ENCODE measurements at places on chromosomes 3 and 15.

DNA sequence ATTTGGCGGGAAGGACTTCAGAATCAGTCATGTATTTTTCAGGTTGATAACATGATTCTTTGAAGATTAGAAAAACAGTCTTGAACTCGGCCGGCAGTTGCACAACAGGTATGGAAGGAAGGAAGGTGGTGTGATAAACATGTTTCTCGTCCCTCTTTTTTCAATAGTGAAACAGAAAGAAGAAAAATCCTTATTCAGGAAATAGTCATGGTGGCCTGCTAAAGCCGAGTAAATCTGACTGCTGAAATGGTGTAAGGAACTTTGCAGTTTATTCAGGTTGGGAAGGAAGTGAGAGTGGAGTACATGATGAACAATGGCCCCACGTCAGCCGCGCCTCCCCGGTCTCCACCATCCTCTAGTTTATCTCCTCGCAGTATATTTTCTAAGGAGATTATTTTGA is 6.7 kb downstream of the RASGRP1 start:
- DNase-seq: no peak

DNA sequence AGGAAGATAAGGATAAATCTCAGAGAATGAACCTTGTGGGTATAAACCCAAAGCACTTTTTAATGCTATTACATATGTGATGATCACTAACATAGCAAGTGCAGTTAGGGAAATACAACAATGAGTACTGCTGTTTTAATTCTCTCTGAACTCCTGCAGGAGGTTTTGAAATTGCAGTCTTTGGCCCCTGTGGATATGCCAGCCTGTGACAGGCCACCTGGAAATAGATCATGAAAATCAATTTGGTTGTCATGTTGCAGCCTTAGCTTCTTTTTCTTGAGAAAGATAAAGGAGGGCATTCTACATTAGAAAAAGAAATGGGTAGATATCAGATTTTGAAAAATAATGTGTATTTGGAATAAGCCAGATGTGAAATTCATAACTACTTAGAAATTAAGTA is 103.6 kb downstream of the RSRC1 start:
- no peak for DNase-seq

- peak; percentile 52 for DNase-seq
Observed at GRCh38 chr15:40279437-40280141, 3.3 kb downstream of the ANKRD63 start.

DNA sequence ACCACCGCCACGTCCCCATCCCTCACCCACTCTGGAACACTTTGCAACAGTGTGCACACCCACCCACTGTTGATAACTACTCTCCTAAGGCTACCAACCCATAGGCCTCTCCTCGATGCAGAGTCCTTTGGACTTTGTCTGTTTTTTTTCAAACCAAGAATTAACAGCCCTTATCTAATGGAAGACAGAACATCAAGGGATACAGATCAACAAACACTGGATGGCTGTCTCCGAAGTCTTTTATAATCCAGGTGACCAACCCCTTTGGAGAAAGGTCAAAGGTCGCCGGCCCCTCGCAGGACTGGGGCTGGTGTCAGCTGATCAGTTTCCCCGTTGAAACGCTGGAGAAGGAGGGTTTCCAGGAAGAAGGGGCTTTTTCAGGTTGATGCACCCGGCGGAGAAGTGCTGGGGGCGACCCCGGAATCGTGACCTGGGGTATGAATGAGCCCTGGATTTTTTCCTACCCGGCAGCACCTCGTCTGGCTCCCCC is 532 bp downstream of the B4GALT4 start:
- DNase-seq: no peak

DNA sequence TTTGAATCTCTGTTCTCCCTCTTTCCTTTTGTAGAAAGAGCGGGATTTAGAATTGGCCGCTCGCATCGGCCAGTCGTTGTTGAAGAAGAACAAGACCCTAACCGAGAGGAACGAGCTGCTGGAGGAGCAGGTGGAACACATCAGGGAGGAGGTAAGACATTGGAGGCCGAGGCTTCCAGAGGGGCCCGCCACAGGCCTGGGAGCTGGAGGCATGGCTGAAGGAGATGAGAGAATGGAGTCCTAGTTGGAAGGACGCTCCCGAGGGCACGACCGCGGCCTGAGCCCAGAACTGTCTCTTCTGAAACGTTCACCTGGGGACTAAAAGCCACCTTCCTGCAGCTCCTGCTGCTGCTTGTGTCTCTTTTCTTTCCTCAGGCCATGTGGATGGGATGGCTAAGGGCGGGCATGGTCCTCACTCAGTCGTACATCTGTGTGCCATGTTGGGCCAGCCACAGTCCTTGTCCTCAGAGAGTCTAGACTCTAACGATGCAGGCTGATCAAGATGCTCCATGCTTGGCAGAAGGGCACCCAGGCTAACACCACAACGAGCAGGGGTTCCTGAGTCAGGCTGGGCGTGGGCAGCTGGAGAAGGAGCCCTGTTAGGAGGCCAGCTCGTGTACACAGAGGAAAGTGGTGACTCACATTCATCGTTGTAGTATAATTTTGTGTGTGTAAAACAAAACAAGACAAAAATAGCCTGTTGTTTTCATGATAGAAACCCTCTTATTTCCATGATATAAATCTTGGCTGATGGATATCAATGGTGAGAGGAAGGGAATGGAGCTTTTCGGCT is 81.1 kb downstream of the CCK start:
- DNase-seq: no peak

- no peak for DNase-seq
Observed at GRCh38 chr15:69410248-69410874, 3.8 kb upstream of the KIF23 start.

DNA sequence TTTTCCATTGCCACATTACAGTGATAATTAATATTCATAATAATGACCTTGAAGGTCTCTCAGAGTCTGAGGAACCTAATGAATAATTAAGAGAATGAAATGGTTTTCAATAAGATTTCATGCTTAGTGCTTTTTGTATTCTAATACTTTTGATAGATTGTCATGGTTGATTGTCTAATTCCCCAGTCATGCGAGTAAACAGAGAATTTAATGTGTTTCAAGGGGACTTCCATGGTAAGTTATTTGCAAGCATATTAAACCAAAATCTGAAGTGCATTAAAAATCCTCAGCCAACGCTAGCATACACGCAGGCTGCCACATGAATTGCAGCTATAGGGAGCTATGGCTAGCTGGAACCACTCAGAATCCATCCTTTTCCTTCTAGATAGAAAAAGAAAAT is 18.9 kb upstream of the ANO10 start:
- no peak for DNase-seq

DNA sequence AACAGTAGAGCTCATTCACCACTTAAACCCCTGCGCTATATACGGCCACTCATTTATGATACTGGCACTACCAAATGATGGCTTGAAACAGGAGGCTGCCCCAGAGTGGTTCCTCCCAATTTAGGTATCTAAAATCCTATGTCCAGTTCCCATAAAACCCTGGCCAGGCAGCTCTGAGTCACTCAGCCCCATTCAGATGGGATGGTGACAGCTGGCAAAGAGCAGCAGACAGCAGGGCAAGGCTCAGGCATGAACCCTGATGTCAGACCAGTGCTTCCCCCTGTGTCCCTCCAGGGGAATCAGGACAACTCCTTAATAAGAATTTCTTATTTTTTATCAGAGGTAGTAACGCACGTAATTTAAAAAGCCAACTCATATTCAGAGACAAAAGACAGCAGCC is 77.2 kb upstream of the RNU6-1 start:
- no peak for DNase-seq

GRCh38 chr3:16132190-16132589 is 42.3 kb upstream of the GALNT15 start:
- no peak for DNase-seq

DNA sequence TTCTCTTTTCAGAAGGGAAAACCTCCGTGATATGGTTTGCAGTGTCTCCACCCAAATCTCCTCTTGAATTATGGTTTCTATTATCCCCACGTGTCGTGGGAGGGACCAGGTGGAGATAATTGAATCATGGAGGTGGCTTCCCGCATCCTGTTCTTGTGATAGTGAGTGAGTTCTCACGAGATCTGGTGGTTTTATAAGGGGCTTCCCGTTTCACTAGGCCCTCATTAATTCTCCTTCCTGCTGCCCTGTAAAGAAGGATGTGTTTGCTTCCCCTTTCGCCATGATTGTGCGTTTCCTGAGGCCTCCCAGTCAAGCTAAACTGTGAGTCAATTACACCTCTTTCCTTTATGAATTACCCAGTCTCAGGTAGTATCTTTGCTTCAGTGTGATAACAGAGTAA is 692.7 kb upstream of the GRM7 start:
- no peak for DNase-seq

DNA sequence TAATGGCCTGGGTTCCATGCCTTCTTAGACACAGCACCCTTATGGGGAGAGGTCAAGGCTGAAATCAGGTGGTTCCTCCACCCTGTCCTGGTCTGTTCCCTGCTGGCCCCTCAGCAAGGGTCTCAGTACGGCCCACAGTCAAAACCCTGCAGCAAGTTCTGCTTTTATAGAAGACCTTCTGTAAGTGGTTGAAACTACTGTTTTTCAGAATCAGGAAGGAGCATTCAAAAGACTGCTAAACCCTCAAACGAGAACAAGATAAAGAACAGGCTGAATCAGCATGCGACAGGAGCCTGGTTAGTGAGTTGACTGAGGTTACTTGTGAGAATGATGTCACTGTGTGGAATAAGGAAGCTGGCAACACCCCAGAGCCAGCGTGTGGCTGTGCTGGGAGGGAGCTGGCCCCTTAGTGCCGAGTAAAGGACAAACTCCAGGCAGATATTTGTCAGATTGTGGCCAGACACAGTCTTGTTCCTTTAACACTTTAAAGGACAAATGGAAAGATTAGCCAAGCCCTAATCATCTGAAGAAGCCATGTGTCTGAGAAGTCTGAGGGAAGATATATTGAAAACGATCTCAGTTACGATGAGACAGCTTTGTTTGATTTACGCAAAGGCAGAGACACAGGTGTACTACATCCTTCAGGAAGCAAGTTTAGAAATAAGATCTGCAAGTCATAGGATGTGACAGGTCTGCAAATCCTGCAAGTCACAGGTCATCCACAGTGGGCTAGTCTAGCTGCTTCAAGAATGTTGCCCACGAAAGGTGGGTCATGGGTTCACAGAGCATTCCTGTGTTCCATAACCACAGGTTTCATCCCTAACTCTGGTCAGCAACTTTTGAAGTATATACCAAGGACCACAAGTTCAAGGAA is 54.0 kb downstream of the B3GNT5 start:
- no peak for DNase-seq

DNA sequence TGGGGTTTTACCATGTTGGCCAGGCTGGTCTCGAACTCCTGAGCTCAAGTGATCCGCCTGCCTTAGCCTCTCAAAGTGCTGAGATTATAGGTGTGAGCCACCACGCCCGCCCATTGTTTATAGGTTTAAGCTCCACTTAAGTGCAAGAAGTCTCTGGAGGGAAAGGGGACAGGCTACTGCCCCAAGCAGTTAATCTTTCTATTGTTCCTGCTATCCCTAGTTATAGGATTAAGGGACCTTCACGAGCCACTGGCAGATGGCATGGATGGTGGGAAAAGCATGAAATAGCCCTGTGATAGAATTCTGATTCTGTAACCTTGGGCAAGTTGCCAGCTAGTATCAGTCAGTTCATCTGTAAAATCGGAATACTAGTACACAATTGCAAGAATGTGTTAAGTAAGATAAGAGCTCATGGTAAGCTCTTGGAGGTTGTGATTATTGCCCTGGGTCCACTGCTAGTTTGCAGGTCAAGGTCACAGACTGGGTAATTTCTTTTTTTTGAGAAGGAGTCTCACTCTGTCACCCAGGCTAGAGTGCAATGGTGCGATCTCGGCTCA is 5.3 kb upstream of the RBPMS2 start:
- no peak for DNase-seq

DNA sequence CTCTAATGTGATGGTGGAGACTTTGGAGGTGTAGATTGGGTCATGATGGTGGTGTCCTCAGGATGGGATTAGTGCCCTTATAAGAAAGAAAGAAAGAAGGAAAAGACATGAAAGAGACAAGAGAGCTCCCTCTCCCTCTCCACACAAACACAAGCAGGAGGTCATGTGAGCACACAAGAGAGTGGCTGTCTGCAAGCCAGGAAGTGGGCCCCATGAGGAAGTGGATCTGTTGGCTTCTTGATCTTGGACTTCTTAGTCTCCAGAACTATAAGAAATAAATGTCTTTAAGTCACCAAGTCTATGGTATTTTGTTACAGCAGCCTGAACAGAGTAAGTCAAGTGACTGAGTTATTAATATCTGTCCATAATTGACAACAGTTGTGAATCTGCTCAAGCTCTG is 17.1 kb downstream of the IQCB1 start:
- DNase-seq: no peak

DNA sequence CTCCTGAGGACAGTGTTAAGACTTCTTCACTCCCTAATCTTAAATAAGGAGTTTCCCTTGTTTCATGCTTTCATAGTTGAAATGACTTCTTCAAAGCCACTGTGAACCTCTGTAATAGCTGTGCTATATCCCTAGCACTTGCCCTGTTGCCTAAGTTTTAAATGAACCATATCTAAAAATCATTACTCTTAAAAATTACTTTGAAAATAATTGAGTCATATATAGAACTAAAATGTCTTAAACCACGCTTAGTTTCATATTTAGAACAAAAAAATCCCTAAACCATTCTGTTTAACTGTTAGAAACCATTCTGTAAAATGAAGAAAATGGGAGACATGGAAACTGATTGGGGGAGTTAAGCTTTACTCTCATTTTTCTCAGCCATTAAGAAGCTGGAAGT is 29.8 kb downstream of the DNAJC19 start:
- DNase-seq: no peak

- DNase-seq: no peak
Observed at GRCh38 chr3:169165196-169166158, 498.0 kb downstream of the MECOM start.

- no peak for DNase-seq
Observed at GRCh38 chr3:157063926-157064325, 96.0 kb downstream of the CCNL1 start.

- DNase-seq: no peak
Observed at GRCh38 chr3:145815707-145816413, 345.1 kb downstream of the PLOD2 start.

- no peak for DNase-seq
Observed at GRCh38 chr3:164417955-164418354, 660.3 kb downstream of the SI start.

DNA sequence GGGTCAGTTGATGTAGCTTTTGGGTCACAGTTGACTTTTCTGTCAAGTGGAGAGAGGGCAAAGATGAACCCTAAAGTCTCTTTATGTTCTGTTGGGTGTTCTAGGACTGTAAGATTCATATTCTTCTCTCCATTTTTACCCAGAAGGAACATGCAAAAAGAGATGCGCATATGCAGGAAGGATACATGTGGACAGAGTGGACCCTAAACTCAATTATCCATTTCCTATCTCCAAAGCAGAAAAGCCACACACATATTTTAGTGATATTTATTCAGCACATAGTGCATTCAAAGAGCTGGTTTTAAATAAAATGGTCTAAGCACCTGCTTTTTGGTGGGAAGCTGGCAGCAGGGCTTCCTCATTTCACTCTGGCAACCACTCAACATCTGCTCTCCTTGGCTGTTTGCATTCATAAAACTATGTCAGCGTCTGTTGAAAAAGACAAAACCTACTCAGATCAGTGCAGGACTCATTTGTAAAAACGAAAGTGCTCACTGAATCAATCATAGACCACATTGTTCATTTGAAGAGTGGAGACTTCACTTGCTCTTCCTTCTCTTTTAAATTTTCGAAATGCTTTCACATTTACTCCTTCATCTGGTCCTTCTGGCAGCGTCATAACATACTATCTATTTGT is 96.6 kb downstream of the SEMA6D start:
- no peak for DNase-seq

- no peak for DNase-seq
Observed at GRCh38 chr15:37135225-37135624, 34.9 kb upstream of the MEIS2 start.

Measured in effector CD8-positive, alpha-beta T cell (primary cell).